ENCODE measurements at places on chromosomes 12 and 14.

GRCh38 chr12:100234591-100235304 is 32.1 kb downstream of the DEPDC4 start:
- no peak for DNase-seq

DNA sequence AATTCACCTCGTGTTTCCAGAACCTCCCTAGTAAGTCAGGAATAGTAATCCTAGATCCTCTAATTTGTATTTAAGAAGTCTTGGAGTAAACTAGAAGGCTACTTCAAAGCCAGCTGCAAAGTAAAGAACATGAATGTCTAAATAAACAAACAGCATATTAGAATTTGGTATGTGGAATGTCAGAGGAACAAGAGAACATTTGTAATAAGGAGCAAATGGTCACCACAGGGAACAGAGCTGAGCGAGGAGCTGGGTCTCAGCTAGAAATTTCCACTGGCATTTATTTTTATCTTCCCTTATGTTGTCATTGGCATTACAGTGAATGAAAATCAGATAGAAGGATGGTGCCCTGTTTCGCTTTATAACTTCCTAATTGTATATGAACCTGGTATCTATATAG is 50.2 kb downstream of the FRMD6 start:
- DNase-seq, result no peak

GRCh38 chr14:81509838-81510452 is 23.7 kb downstream of the SEL1L start:
- no peak for DNase-seq

DNA sequence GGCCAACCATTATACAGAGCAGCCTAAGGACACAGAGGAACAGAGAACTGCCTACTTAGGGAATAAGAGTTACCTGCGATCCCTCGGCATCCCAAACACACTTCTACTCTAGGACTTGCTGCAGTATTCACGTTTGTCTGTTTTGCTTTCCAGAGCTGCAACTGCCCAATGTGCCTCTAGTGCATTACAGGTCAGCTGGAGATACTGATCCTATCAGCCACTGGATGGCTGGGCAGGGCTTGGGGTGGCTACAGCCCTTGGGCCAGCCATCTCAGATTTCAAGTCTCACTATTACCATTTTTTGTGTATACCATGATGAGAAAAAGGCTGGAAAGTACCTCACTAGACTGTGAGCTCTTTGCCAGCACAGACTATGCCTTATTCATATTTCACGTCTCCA is 4.6 kb downstream of the ARF3 start:
- no peak for DNase-seq

- DNase-seq, result no peak
These were observed 2.8 kb downstream of the TBX5 start for GRCh38 chr12:114403011-114403689.

- no peak for DNase-seq
These were observed 8.8 kb downstream of the SMOC1 start for GRCh38 chr14:69887740-69888657.

DNA sequence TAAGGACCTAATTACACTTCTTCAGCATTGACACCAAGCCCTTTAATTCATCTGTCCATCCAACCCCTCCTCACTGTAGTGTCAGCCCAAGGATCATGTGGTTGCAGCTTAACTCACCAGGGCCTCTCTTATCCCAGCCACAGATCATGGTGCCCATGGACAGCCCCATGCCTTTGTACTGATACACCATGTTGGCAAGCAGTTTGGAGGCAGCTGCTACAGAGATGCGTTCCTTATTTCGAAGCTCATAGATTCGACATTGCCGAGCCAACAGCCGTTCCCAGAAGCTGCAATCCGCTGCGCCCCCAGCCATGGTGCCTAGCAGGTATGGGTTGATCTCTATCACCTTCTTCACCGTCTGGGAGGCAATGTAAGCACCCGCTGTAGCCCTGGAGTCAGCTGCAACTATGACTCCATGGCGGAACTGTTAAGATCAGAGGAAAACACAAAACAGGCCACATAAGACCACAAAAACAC is 1.4 kb downstream of the PSMB5 start:
- no peak for DNase-seq

DNA sequence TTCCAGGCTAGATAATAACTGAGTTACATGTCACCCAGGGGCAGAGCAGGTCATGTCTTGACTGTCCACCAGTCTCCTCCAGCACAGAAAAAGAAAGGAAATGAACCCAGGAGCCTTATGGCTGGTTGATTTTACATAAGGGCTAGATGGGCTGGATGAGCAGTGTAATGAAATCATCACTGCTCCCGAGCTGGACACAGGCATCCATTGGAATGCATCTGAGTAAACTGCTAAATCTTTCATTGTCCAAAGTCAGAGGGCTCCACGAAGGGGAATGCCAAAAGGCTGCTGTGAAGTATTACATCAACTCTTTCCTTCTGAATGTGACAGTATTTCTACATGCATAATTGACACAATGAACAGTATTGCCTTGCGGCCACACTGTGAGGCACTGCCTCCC is 30.1 kb upstream of the TSPAN11 start:
- no peak for DNase-seq

DNA sequence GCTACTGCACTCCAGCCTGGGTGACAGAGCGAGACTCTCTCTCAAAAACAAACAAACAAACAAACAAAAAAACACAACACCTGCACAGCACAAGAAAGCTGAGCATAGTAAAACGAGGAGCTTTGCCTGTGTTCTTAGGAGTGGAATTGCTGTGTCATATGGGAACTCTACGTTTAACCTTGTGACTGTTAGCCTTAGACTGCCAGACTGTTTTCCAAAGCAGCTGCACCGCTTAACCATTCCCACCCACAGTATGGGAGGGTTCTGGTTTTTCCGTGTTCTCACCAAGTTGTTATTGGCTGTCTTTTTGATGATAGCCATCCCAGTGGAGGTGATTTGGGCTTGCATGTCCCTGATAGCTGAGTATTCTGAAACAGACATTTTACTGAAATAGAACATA is 9.2 kb downstream of the WNT5B start:
- DNase-seq, result no peak

Data from activated T-cell treated with anti-CD3 and anti-CD28 coated beads, Interleukin-2, amount 50 U/mL, for 72 hours (primary cell).